ENCODE measurements at places on chromosomes 2 and 18.
A peak's percentile ranks its signal among the peaks of the same experiment; 100 is the strongest.

- H3K27ac ChIP-seq, result no peak overlapping the region
- H3K4me1 ChIP-seq, result no peaks in the 10 kb centered on the region
- H3K36me3 ChIP-seq, result no peaks in the 10 kb centered on the region
- no peak for DNase-seq
- no peaks in the 10 kb centered on the region for H3K27me3 ChIP-seq
These were observed 127.4 kb downstream of the CDC42EP3 start for GRCh38 chr2:37543999-37544557.

- no peak overlapping the region for H3K27ac ChIP-seq
- H3K36me3 ChIP-seq, result no peaks in the 10 kb centered on the region
- H3K4me1 ChIP-seq, result no peaks in the 10 kb centered on the region
These were observed 126.4 kb downstream of the TMEM17 start for GRCh38 chr2:62379566-62379965.

GRCh38 chr2:101741775-101742520, 44.4 kb downstream of the MAP4K4 start:
- H3K36me3 ChIP-seq, result no peaks in the 10 kb centered on the region
- no peak for DNase-seq
- no peaks in the 10 kb centered on the region for H3K27me3 ChIP-seq
- peak overlapping the region; percentile 52 for H3K27ac ChIP-seq

GRCh38 chr2:5898667-5899066, 206.5 kb downstream of the SOX11 start:
- H3K4me1 ChIP-seq, result no peaks in the 10 kb centered on the region
- no peaks in the 10 kb centered on the region for H3K27me3 ChIP-seq
- no peak overlapping the region for H3K4me3 ChIP-seq
- H3K36me3 ChIP-seq, result no peaks in the 10 kb centered on the region

DNA sequence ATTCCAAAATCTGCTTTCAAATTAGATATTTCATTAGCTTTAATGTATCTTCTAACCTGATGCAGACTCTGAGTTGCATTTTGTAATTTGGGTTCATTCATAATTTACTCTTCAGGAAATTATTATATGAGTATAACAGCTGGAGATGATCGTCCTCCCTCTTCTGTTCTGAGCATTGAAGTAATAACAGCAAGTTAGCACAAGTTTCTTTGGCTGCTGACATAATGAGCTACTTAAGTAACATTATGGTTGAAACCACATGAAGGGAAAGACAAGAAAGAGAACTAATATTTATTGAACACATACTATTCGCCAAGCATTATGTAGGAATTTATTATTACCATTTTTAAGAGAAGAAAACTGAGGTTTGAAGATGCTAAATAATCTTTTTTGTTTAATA, 75.1 kb downstream of the CPO start:
- DNase-seq, result no peak
- no peak overlapping the region for H3K4me3 ChIP-seq
- no peaks in the 10 kb centered on the region for H3K27me3 ChIP-seq

DNA sequence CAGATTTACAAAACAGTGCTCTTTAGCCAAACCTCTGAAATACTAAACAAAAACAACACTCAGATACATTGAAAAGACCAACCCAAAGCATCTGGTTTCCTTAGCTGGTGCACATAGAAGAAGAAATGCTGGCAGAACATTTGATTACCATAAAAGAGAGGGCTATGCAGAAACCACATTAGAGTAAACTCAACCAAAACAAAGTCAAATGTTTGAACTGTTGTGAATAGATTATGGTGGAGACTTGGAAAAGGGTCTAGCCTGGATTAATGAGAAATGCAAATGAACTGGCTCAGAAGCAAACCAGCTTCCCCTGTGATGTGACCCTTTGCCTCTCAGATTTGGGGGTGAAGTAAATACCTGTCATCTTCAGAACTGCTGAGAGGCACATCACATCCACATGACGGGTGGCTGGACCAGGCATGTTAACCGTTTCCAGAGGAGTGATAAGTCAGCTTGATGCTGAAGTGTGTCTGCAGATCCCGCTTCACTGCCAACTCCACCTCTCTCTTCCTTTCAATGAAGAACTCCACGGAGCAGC, 153.0 kb downstream of the NRP2 start:
- DNase-seq, result peak; percentile 65
- H3K4me3 ChIP-seq, result no peak overlapping the region
- H3K36me3 ChIP-seq, result no peaks in the 10 kb centered on the region

GRCh38 chr18:58231930-58232329, 187.9 kb downstream of the NEDD4L start:
- H3K4me1 ChIP-seq, result peaks cover 91% of the 10 kb centered on the region
- H3K4me3 ChIP-seq, result no peak overlapping the region
- no peaks in the 10 kb centered on the region for H3K36me3 ChIP-seq
- DNase-seq, result peak; percentile 80

GRCh38 chr2:190653931-190654330, 5.0 kb downstream of the NAB1 start:
- no peak overlapping the region for H3K4me3 ChIP-seq
- no peaks in the 10 kb centered on the region for H3K36me3 ChIP-seq
- no peak overlapping the region for H3K27ac ChIP-seq
- DNase-seq, result no peak
- H3K4me1 ChIP-seq, result peaks cover 15% of the 10 kb centered on the region

DNA sequence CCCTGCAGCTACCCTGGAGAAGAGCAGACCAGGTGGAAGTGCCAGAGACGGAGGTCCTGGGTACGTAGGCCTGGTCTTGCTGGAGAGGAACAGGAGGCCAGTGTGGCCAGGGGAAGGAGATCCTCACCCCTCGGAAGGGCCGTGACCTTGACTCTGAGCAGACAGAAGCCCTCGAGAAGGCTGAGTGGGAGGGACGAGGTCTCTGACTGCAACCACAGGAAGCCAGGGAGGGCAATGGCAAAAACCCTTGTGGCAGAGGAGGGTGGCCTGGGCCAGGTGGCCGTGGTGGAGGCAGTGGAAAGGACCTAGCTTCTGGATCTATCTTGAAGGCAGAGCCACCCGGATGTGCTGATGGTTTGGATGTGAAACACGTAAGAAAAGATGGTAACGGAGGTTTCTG, 28.1 kb downstream of the THAP4 start:
- H3K4me1 ChIP-seq, result peaks cover 33% of the 10 kb centered on the region
- no peak for DNase-seq
- H3K27me3 ChIP-seq, result no peaks in the 10 kb centered on the region

DNA sequence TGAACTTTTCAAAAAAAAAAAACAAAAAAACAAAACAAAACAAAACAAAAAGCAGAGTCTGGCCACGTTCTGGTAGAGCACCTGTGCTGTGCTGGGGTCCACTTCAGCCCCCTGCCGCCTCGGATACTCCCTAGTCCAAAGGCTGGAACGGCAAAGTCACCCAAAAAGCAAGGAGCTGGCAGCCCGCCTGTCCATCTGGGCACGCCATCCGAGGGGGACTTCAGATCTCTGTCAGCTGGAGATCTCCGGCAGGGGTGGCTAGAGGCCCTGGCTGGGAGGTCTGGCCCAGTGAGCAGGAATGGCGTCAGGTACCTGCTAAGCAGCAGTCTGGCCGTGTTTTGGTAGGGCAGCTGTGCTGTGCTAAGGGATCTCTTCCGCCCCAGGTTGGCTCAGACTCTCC, 152.3 kb upstream of the ZNF516 start:
- H3K4me3 ChIP-seq, result no peak overlapping the region

DNA sequence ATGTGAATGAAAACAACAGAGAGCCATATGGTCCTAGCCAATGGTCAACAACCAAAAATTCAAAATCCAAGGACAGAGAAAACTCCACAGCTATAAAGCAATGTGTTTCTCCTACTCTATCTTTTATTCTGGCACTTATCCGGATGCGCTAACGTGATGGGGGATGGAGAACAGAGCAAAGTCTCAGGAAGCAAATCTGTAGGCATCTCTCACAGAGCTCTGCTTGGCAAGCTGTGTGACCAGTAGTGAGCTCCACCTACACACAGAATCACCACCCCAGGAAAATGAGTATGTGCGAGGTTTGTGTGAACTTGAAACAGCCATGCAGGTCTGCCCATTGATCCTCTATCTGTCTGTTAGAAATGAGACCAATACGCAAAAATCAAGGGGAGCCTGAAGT, 584.3 kb downstream of the BCL11A start:
- no peak overlapping the region for H3K27ac ChIP-seq
- H3K27me3 ChIP-seq, result no peaks in the 10 kb centered on the region
- H3K4me3 ChIP-seq, result no peak overlapping the region
- no peaks in the 10 kb centered on the region for H3K36me3 ChIP-seq

DNA sequence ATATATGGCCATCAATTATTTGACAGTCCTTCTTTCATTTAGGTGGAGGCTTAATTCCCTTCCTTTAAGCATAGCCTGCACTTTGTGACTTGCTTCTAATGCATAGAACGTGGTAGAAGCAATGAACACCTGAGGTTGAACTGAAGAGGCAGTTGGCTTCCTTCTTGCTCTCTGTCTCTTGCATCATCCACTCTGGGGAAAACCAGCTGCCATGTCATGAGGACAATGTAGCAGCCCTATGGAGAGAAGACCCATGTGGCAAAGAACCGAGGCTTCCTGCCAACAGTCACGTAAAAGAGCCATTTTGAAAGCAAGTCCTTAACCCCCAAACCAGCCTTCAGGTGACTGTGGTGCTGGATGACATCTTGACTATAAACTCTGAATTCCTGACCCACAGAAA, 46.8 kb downstream of the ATOH8 start:
- H3K4me3 ChIP-seq, result no peak overlapping the region
- H3K27me3 ChIP-seq, result peaks cover 7% of the 10 kb centered on the region
- H3K27ac ChIP-seq, result no peak overlapping the region

Measured in stomach (tissue), 19 donors.